ENCODE measurements at places on chromosomes 4 and X.

DNA sequence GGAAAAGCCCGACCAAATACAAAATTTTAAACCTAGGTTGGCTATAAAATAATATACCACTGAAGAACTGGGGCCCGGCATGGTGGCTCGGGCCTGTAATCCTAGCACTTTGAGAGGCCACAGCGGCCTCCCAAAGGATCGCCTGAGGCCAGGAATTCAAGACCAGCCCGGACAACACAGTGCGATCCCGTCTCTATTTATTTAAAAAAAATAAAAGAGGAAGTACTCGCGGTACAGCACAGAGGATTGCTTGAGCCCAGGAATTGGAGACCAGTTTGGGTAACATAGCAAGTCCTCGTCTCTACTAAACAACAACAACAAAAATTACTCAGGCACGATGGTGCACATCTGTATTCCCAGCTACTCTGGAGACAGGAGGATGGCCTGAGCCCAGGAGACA is 44.8 kb upstream of the CDKN2AIP start:
- no peak for DNase-seq

DNA sequence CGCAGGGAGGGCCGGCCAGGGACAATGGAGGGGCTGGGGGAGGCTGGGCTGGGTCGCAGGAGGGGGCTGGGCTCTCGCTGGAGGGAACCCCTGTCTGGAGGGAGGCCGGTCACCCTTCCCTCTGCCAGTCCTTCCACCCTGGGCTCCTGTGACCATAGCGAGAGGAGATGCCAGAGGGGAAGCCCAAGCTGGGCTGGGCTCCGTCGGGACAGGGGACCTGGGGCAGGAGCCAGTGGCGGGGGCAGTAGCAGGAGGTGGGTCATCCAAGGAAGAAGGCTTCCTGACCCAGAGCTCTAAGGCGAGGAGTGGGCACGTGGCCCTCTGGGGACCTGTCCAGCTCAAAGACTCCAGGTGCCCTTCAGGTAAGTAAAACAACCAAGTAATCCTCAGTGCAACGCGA is 16.9 kb downstream of the CTAG1B start:
- peak; percentile 65 for DNase-seq

GRCh38 chrX:16567681-16568080 is 82.3 kb upstream of the S100G start:
- DNase-seq, result no peak

- DNase-seq, result no peak
Observed at GRCh38 chr4:80948141-80948540, 82.4 kb upstream of the BMP3 start.

GRCh38 chr4:152900395-152900794 is 35.7 kb upstream of the FHDC1 start:
- DNase-seq, result no peak

DNA sequence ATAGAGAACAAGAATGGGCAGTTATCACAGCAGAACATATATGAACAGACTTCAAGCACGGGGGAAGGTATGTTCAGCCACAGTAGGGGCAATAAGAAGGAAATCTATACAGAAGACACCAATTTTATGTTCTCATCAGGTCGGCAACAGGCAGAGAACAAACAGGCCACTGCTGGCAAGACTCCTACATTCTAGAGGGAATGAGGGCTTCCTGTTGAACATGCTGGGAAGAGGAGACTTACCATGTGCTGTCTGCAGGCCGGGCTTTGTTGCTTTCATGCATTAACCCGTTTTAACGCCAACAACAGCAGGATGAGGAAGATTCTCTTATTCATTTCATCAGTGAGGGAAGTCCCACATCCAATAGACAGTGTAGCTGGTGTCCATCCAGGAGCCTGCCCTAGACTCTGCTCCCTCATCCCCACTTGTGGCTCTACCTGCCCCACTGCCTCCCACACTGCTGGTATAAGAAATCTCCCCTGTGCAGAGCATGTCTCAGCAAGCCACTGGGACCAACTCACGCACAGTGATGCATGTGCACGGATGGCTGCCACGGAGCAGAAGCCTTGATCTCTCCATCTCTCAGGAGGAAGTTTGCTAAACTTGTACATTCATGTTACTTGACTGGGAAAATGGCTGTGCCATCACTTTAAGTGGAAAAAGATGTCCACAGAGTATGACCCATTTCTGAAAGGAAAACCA is 84.5 kb downstream of the ACOX3 start:
- DNase-seq, result peak; percentile 73

GRCh38 chrX:27336466-27337091 is 126.6 kb downstream of the PPP4R3C start:
- no peak for DNase-seq

- no peak for DNase-seq
Observed at GRCh38 chr4:15340332-15340731, 87.5 kb upstream of the C1QTNF7 start.

DNA sequence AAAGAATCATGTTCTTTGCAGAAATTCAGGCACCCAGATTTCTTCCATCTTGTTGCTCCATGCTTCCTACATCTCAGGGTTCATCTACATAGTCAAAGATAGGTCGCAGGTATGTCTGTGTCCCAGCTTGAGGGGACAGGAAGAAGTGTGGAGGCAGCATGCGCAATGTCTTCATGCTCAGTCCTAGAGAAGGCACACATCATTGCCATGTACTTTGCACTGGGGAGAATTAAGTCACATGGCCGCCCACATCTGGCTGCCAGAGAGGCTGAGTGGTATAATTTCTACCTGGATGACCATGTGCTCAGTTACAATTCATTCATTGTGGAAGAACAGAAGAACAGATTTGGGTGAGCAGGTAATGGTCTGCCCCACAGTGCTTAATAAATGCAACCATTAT is 54.1 kb downstream of the GAB1 start:
- no peak for DNase-seq

GRCh38 chr4:154435895-154436294 is 55.7 kb downstream of the DCHS2 start:
- no peak for DNase-seq

GRCh38 chrX:87425618-87426017 is 92.0 kb upstream of the KLHL4 start:
- no peak for DNase-seq

GRCh38 chr4:30068234-30068633 is 651.9 kb upstream of the PCDH7 start:
- no peak for DNase-seq

- DNase-seq, result no peak
Observed at GRCh38 chr4:83179205-83179604, 64.7 kb upstream of the PLAC8 start.

DNA sequence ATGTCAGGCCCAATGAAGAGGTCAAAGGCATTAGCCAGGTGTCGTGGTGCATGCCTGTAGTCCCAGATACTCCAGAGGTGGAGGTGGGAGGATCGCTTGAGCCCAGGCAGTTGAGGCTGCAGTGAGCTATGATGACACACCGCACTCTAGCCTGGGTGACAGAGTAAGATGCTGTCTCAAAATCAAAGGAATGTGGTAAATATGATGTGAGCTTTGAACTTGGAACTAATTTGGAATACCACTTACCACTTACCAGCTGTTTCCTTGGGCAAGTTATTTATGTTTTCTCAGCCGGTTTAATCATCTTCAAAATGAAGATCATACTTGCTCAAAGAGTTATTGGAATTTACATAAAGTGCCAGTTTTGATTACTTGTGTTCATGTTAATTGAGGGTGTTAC is 23.8 kb upstream of the SEPSECS start:
- DNase-seq, result no peak

All from cardiac septum (tissue), 1 donor.